ENCODE measurements at places on chromosomes 16 and 17.

GRCh38 chr17:65685110-65685509 lies 123.7 kb upstream of the AXIN2 start:
- DNase-seq: no peak

DNA sequence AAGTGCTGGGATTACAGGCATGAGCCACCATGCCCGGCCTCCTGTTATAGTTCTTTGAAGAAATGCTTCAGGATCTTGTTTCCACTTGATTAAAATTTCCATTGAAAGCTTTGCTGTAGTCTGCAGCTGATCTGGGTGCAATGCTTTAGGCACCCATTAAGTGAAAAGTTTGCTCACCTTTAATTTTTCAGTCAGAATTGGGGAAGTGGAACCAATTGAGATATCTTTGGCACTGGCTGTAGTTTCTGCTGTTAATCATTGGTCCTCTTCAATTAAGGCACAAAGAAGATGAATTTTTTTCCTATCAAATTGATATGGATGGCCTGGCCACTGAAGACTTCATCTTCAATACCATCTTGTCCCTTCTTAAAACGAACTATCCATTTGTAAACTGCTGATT lies 336.1 kb upstream of the TBX2 start:
- no peak for DNase-seq

- peak; percentile 72 for DNase-seq
Observed at GRCh38 chr17:76547183-76547641, 7.4 kb downstream of the PRCD start.

DNA sequence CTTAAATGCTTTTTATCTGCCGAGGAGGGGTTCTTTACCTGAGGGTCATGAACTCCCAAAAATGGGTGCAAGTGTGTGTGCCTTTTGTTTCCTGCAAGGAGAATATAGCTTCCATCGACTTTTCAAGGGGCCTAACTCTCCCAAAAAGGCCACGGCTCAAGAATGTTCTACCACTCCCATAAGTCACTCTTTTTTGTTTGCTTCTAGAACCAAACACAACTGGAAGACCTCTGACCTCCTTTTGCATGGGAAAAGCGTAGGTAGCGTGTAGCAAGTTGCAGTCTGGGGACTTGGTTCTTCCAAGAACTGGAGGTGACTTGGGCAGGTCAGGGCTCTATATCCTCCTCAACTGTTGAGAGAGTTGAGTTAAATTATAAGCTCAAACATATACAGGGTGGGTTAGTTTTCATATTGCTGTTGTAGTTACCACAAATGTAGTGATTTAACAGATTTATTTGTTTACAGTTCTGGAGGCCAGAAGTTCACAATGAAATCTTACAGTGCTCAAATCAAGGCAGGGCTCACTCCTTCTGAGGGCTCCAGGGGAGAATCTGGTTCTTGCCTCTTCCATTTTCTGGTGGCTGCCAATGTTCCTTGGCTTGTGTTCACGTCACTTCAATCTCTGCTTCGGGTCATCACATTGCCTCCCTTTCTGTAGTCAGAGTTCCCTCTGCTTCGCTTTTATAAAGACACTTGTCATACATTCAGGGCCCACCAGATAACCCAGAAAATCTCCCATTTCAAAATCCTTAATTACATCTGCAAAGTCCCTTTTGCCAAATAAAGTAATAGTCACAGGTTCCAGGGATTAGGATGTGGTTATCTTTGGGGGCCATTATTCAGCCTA lies 1.4 kb downstream of the TMEM97 start:
- DNase-seq: no peak

All from activated effector memory CD4-positive, alpha-beta T cell treated with anti-CD3 and anti-CD28 coated beads, Interleukin-2, amount 50 U/mL, for 16 hours (primary cell).